ENCODE measurements at places on chromosomes 3 and 15.

DNA sequence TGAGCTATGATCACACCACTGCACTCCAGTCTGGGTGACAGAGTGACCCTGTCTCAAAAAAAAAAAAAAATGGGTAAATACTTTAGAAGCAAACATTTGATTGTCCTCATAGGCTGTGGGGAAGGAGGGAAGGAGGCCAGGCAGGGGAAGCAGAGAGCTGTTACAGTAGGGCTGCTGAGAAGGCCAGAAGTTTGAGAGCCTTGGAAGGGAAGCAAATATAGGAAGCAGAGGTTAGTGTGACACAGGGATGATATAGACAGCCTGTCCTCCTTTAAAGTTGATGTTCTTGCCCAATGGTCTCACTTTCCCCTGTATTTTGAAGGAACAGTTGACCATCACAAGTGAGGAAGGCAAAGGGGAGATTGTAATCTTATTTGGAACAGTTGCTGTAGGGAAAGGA lies 5.3 kb upstream of the ALPK3 start:
- DNase-seq = no peak

- no peak for DNase-seq
Measured at GRCh38 chr15:25362545-25362944, 76.3 kb downstream of the UBE3A start.

GRCh38 chr15:94206463-94207167 lies 24.7 kb upstream of the MCTP2 start:
- no peak for DNase-seq

DNA sequence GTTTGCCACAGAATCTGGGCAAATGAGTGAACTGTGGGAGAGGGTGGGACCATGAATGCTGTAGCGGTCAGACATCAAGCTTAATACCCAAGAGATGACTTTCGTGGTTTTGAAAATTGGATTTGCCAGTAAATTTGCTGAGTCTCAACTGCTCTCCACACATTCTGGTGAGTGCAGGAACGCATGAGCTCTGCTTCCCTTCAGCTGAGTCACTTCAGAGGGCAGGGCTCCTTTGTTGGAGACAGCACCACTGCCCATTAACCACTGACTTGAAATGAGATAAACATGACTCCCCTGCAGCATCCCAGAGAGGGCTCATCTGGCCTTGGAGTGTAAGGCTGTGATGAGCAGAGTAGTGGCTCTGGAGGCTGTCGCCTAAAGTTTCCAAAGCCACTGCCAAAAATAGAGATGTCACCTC lies 22.6 kb downstream of the RARRES1 start:
- no peak for DNase-seq

GRCh38 chr15:55789066-55789660 lies 46.2 kb upstream of the PRTG start:
- no peak for DNase-seq

GRCh38 chr3:195405651-195406050 lies 37.2 kb downstream of the ACAP2 start:
- no peak for DNase-seq
